ENCODE measurements at places on chromosomes 12 and 14.

- no peak for DNase-seq
Observed at GRCh38 chr12:57627501-57628279, 5.3 kb downstream of the B4GALNT1 start.

GRCh38 chr14:92258934-92259333 lies 64.0 kb upstream of the SLC24A4 start:
- no peak for DNase-seq

DNA sequence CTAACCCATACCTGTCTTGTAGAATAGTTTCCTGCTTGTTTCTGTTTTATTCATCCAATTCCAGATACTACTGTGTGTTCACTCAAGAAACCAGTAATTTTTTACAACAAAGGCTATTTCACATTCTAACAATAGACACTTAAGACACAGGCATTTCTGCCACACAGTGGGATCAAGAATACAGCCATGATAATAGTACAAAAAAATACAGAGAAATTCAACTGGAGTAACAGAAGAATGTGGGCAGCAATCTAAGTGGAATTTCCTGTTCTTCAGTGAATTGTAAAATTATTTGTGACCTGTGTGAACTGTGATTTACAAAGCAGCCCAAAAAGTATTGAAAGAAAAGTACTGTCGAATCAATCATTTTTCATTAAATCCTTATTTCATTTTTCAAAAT lies 282.9 kb downstream of the CCER1 start:
- no peak for DNase-seq

DNA sequence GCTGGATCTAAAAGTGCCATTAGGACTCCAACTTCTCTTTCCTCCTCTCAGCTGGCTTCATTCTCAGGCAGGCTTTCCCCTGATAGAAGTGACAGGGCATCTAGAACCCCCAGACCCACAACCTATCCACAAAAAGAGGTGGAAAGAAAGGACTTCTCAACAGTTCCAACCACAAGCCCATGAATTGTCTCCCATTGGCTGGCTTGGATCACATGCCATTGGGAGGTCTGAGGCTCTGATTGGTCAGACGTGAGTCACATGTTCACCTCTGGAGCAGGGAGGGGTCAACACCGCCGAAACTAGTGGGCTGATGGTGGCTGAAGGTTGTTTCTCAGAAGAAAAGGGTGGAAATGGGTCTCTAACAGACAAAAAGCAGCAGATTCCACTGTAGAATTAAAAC lies 47.2 kb downstream of the DRAM1 start:
- peak; percentile 79 for DNase-seq

GRCh38 chr12:56991319-56992246 lies 14.8 kb downstream of the ZBTB39 start:
- peak; percentile 81 for DNase-seq

DNA sequence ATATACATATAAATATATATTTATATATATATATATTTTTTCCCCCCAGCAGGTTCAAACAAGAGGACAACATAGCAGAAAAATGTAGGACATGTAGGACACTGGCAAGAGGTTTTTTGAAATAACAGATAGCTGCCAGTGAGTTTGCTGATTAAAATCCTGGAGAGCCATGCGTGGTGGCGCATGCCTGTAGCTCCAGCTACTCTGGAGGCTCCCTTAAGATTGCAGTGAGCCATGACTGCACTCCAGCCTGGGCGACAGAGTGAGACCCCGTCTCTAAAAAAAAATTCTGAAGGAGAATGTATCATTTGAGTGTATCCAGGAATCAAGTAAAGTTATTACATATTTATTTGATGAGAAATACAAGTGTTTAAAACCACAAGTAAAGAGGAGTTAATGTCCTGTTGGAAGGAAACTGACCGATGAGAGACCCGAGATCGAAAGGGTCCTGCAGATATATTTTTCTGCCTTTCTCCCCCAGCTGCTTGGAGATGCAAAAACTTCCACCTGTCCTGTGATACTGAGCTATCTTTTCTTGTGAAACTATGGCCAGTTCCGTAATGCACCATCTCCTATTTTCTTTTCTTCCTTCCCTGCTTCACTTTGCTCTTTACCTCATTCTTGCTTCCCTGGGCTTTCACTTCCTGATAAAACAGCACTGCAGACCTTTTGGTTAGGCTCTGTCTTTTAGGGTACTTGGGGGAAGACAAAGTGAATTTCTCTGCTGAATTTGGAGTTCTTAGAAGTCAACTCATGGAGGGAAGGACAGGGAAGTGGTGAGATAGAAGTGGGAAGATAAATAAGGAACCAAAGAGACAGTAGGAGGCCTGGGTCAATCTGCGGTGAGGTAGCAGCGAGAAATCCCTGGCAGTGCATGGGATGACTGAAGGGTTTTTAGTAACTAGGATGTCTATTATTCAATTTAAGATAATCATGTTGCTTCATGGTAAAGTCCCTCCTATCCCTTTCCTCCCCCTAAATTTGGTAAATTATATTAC lies 41.2 kb upstream of the SLC2A13 start:
- no peak for DNase-seq

- no peak for DNase-seq
Observed at GRCh38 chr14:30291216-30291615, 267.7 kb upstream of the G2E3 start.

DNA sequence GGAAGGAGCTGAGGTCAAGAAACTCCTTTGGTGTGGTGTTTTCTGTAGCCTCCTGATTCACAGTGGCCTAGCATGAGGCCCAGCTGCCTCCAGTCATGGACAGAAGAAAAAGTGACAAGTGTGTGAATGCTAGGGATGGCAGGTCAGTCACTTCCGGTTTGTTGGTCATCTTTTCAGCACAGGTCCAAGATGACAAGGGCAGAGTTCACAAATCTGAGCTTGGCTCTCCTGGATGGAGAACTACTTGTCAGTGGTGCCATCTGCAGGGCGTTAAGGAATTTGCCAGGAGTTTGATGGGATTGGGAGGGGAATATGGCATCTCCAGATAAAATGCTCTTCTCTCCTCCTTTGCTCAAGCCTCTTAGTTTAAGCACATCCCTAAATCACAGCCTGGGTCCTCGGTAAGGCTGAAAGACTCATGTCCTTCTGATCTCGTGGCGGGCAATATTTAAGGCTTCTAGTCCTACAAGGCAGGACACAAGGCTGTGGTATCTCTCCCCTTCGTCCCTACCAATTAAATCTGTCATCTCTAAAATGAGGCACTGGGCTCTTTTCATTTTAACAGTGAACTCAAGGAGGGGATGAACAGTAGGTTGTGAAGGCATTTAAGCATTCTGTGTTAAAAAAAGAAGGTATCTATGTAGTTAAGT lies 10.0 kb downstream of the TUBA1B start:
- peak; percentile 72 for DNase-seq
